ENCODE measurements at places on chromosomes 6 and 20. TPM values are rescaled to one million over a fixed set of nuclear protein-coding genes. Genes with fewer than 3 reads are reported as not detected.

Gene MOG
- total RNA-seq: not detected

Gene METTL24
- not detected for total RNA-seq

Gene ARMC12
- 0.47 TPM for total RNA-seq

Gene LCA5
- 0.89 TPM for total RNA-seq

All from A549 treated with CpdA at 1 μM for 4 hours (cell line).